ENCODE measurements at places on chromosomes 12 and 14.
A peak's percentile ranks its signal among the peaks of the same experiment; 100 is the strongest.

GRCh38 chr12:94643606-94644005 is 6.8 kb downstream of the TMCC3 start:
- DNase-seq = no peak

DNA sequence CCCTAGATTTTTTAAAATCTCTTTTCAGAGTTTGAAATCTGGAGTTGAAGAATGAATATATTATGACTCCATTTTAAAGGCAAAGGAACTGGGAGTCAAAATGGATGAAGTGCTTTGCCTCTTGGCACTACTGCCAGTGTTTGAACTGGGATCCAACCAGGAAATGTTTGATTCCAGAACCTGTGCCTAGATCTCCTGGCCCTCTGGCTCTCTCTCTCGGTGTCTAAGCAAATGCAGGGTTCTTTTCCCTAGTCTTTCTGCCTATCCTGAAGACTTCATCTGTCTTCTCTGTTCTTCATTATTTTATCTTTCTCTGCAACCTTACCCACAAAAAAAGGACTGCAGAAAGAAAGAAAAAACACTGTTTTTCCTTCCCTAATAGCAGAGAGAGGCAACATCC is 17.0 kb downstream of the BTG1 start:
- no peak for DNase-seq

DNA sequence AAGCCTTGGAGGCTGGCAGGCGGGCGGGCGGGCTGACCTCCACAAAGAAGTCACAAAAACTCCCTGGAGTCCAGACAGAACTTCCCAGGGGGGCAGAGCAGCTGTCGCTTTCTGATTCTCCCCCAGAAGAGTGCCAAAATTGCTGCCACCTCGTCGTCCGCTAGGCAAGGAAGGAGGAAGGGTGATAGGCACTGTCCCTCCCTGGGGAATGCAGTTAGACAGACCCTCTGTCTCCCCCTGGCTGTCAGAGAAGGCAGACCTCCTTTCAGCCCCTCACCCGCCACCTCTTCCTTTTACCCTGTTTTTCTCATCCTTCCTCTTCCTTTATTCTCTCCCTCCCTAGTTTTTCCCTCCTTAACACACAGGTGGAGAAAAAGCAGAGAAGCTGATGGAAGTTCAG is 18.7 kb downstream of the GRIN2B start:
- DNase-seq = no peak

DNA sequence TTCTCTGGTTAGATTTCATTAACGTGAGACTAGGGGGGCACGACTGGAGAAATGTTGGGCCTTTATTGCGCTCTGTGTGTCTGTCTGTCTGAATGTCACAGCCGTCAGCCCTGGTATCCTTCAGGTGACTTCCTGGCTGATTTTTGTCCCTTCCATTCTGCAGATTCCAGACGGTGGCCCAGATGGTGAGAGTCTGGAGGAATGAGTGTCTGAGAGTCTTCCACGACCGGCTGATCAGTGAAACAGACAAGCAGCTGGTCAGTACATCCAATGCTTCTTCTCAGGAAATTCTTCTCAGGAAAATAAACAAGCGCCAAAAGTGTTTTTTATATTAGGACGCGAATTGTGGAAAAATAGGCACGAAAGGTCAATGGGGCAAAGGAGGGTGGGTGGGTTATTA is 93.5 kb downstream of the CCDC92 start:
- no peak for DNase-seq

DNA sequence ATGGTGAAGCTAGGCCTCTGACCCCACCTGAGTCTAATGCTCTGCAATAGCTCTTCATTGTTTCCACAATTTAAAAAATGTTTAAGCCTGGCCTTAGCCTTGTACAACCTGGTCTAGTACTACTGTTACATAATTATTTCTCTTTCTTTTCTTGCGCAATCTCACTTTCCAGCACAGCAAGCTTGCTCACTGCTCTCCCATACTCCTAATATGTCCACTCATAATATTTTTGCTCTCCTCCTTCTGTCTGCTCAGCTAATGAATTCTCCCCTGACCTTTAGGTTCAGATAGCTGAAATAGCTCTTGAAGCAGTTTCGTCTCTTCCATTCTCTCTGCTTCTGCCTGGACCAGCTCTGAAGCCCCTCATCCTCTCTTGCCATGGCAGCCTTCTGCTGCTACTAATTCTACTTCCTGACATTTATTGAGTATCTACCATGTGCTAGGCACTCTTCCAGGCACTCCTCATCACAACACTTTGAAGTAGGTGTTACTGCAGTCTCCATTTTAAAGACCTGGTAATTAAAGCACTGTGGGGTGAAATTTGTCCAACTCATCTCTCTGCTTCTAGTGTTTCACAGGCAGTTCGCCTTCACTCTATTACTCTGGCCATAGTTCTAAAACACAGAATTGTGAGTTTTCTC is 2.8 kb upstream of the SLC48A1 start:
- no peak for DNase-seq

DNA sequence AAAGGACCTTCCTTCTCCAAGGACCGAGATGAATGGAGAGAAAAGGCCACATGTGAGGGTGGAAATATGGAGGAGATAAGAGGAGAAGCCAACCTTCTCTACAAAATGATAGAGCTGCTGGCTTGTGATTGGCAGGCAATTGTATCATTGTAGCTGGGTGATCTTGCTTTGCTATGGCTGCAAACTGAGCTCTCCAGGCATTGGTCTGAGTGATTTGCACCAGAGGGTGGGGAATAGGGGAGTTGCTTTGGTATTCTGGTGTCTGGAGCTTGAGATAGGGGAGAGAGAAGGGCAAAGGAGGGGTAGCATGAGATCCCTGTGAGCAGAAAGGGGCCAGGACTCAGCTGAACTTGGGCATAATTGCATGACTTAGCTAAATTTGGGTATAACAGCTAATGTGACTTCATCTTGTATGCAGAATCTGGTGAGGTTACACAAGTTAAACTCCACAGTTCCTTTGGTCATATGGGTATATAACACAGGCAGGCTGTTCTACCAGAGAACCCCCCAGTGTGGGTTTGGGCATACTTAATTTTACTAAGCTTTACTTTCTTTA is 72.0 kb downstream of the FOS start:
- no peak for DNase-seq

- no peak for DNase-seq
Measured at GRCh38 chr12:50240096-50240791, 43.1 kb downstream of the LIMA1 start.

GRCh38 chr12:59070322-59070933 is 150.1 kb upstream of the LRIG3 start:
- DNase-seq = no peak

DNA sequence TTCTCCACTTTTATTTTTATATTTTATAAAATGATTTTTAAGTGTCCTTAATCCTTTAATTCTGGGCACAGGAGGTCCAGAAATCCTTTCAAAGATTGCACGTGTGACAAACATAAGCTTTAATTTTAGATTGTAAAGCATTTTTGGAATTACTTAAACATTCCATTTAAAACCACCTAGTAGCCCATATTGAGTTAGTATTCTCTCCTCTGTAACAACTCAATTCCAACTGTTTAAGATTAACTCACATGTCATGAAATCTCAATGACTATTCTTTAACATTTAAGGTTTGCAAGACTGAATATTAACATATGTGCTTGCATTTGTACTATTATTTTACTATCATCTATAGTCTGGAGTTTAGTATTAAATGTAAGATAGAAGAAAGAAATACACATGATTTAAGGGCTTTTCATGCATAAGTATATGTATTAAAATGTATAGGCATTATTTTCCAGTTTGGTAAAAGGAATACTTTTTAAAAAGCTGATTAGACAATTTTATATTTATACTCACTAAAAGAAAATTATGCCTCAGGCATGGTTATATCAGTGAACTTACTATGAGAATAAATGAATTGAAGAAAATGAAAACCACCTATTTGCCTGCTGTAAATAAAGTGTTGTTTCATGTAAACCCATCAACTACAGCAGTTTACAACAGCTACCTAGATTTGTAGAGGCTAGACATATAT is 776.9 kb downstream of the SLC6A15 start:
- peak; percentile 16 for DNase-seq
